Activated T-helper 2 cell treated with anti-CD3 and anti-CD28 coated beads, Interferon-gamma antibody, Interleukin-2, Interleukin-4, amounts not matched to agents 10 μg/mL and 5 μg/mL and 100 μg/mL, durations not matched to agents 14 hours and 24 hours and 36 hours (primary cell): ENCODE measurements at places on chromosomes 3 and 15.
A peak's percentile ranks its signal among the peaks of the same experiment; 100 is the strongest.

DNA sequence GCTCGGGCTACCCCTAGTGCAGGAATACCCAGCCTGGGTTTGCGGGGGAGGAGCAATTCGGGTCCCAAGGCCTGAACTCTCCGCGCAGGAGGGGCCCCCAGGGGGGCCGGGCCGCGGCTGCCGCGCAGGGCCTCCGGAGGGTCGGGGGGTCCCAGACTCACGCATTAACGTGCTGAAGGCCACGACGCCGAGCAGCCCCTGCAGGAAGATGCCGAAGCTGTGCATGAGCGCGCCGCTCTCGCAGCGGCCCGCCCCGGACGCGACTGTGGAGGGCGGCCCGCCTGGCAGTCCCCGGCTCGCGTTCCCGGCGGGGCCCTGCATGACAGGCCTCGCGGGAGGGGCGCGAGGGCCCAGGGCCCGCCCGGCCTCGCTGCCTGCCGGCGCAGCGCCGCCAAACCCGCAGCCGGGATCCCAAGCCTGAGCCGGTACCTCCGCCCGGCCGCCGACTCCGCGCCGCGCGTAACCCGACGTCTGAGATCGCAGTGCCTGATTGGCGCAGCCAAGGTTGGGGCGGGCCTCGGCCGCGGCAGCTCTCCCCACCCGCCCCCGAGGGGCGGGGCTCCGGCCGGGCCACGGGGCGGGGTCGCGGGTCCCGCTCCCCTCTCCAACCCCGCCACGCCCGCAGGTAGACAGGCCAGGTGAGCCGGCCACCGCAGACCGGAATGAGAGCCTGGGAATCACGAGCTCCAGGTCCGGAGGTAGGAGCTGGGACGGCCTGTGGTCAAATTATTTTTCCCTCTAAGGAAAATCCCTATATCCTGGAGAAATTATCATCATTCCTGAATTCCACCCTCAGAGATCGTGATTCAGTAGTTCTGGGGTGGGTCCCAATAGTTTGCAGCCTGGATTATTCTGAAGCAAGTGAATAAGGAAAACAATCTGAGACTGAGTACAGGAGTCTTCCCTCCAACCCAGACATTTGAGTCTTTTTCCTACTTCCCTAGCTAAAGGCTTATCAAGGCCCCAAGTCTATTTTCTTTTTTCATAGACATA, at the start of gene STIMATE:
Gene STIMATE (minus strand): TSS at position 419 of the 993 bp plus-strand sequence. CDS start 98 bp downstream, at position 321.
- DNase-seq, result peak; percentile 85

DNA sequence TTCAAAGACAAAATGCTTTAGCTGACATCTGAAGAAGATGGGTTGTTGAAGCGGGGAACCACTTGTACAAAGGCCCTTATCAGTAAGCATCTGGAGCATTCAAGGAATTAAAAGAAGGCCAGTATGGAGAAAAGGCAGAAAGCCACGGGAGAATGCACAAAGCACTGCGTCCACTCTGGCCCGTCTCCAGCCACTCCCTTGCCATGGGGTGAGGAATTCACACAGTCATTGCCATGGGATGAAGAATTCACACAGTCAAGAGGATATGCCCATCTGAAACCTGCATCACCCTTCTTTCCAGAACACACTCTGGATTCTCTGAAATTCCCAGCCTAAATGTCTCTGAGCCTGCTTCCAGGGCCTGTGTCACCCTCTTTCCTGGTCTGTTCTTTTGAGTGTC, 26.7 kb upstream of the STAG1 start:
- DNase-seq, result no peak

- DNase-seq, result no peak
Observed at GRCh38 chr3:1929788-1930414, 168.8 kb upstream of the CNTN4 start.

- DNase-seq, result no peak
Observed at GRCh38 chr3:38576526-38577370, 72.7 kb downstream of the SCN5A start.

DNA sequence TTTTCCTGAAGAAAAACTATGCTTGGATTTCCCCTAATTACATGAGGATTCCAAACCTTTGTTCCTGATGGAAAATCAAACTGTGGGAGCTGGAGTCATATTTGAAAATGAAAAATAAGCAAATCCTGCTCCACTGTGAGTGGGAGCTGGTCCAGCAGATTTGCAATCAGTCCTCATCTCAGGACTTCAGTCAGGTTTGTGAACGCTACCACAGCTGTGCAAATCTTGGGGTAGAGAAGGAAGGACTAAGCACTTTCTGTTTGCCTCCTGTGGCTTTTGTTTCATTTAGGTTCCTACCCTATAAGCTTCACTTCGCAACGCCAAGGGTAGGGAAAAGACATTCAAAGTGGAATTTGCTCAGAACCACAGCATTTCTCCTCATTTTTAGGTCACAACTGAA, 238.2 kb downstream of the TUSC7 start:
- DNase-seq, result no peak

DNA sequence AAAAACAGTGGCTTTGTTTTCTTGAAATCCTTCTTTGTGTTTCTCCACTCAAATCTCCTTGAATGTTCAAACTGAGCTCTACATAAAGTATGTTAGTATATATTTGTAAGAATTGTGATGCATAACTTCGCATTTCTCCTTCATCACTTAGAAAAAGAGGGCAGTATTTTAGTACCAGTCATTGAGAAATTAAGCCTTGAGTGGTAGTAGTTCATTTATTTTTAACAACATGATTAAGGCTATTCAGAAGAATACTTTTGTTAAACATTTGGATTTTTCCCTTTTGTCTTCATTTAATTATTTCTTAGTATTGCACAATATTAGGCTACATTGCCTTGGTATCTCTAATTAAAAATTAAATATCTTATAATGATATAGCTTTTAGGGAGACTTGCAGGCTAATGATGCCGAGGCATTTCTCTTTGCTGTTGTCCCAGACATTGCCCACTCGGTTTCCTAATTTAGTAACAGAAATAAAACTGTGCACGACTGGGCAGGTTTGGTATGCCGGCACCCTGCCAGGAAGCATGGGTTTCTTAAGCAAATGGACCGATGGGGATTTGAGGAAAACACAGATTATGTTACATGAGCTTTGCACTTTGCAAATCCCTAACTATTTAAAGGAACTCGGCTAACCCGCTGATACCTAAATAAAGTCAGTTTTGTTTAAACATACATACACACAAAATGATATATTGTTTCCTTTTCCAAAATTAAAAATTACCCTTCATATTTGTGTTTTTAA, 54.7 kb downstream of the LRRC28 start:
- no peak for DNase-seq

DNA sequence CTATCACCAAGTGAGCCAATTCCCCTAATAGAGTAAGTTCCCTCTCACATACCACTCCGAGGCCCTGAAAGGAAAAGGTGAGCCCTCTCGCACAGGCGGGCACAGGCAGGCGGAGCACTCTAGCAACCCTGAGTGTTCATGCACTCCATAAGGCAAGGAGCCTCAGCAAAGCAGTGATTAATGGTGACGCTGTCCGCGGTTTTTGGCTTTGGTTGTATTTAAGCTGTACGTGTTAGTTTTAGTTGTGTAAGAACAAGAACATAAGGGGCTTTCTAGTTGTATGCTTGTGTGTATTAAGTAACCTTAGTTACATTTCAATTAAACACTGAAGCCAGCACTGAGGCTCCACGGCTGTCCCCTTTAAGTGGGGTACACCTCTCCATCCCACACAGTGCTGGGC, 33.1 kb downstream of the KLHL25 start:
- no peak for DNase-seq

DNA sequence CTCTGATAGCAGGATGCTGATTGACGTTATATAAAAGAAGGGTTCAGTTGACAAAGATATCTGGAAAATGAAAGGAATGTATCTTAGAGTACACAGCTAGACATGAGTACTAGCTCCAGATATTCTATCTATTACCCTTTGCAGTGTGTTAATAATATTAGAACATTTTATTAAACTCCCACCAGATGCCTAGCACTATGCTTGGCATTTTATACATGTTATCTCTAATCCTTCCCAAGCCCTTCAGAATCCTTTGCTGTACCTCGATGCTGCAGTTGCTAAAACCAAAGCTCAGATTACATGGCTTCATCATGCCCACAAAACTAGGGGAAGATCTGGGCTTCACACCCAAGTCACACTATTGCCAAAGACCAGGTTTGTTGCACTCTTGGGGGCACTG, 350.1 kb upstream of the AZI2 start:
- no peak for DNase-seq

GRCh38 chr3:122496508-122496907, 18.2 kb downstream of the KPNA1 start:
- DNase-seq, result no peak

DNA sequence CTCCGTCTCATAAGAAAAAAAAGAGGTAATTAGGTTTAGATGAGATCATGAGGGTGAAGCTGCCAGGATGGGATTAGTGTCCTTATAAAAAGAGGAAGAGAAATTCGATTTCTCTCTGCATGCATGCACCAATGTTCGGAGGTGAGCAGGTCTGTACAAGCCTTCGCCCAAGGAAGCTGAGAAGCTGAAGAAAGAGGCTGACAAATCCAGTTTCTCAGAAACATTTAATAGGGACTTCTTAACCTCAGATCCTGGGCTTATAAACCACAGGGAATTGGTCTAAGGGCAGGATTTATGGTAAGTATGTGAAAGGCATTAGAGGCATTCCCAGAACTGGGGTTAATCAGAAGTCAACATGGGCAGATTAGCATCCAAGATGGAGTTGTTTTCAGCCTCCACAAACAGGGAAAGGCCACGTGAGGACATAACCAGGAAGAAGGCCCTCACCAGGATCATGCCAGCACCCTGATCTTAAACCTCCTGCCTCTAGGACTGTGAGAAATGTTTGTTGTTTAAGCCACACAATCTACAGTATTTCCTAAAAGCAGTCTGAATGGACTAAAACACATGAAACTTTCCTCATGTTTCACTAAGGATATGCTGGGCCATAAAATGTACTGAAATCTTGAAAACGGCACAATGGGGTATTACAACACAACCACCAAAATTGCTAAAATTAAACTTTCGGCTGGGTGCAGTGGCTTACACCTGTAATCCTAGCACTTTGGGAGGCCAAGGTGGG, 11.3 kb downstream of the SHISA5 start:
- DNase-seq, result no peak

GRCh38 chr15:53437985-53438841, 321.2 kb downstream of the WDR72 start:
- DNase-seq, result no peak

GRCh38 chr15:90306560-90306959, 41.1 kb downstream of the NGRN start:
- peak; percentile 25 for DNase-seq

- no peak for DNase-seq
Observed at GRCh38 chr15:68447976-68448755, 16.2 kb upstream of the ITGA11 start.

DNA sequence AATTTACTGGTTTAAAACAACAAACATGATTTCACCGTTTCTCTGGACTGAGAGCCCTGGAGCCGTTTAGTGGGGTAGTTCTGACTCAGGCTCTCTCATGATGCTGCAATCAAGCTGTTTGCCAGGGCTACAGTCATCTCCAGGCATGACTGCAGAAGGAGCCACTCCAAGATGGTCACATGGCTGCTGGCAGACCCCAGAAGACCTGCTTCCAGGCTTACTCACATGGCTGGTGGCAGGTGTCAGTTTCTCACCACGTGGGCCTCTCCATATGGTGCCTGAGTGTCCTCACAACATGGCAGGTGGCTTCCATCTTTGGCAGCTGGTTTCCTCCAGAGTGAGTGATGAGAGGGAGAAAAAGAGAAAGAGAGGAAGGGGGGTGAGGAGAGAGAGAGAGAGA, 378.3 kb upstream of the RGMA start:
- no peak for DNase-seq

- DNase-seq, result no peak
Observed at GRCh38 chr15:41487802-41488201, 5.9 kb upstream of the ITPKA start.

DNA sequence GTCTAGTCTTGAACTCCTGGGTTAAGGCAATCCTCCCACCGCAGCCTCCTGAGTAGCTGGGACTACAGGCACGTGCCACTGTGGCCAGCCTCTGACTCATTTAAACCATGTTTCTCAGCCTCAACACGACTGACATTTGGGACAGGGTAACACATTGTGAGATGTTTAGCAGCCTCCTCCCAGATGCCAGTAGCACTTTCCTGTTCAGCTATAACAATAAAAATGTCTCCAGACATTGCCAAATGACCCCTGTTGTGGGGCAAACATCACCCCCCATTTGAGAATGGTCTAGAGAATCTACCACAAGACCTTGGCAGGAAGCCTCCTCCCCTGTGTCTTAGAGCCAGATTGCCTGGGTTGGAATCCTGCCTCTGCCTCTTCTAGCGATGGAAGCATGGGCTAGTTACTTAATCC, 8.4 kb downstream of the TMEM40 start:
- DNase-seq, result no peak

DNA sequence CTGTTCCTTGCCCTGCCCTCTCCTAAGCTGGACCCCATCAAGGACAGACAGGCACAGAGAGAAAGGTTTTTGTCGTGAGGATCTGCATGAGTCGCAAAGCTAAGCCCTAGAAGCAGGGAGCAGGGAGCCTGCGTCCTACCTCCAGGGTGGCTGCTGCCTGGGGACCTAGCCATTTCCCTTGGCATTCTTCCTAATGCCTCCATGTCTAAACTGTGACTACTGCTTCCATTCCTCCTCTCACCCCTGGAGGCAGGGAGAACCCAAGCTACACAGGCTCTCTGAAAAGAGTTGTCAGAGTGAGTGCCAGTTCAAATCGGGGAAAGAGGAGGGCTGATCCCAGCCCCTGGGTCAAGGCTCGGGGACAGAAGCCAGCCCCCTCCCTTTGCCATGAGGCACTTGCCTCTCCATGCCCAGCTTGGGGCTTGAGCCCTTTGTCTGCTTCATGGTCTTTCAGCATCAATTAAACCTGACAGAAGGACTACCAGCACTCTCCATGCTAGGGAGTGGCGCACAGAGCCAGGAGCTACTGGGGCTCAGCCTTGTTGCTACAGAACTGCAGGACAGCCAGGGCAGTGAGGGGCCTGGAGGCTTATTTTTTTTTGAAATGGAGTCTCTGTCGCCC, 2.4 kb downstream of the GCHFR start:
- no peak for DNase-seq

GRCh38 chr3:120274739-120275167, 10.3 kb downstream of the GPR156 start:
- no peak for DNase-seq

- DNase-seq, result no peak
Observed at GRCh38 chr3:168976969-168977368, 686.5 kb downstream of the MECOM start.

DNA sequence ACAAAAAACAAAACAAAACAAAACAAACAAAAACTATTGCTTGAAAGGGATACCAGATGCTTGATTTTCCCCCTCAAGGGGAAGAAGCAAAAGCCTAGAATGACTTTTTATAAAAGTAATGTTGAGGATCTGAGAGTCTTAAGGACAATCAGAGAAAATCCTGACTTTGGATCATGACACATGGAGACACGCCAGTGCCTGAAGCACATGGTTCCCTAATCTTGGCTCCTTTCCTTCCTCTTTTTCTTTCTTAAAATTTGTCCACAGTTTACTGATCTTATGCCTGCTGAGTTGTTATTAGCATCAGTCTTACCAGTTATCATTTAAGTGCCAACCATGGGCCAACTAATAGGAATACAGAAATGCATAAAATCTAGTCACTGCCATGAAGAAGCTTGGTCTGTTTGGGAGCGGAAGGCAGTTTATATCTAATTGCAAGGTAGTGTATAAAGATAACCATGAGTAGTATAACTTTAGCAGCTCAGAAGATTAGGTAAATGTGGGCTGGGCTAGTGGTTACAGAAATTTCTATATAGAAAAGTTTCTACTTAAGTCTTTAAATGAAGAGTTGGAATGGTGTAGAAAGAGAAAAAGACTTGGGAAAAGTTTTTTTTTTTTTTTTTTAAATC, 6.9 kb downstream of the GLCE start:
- DNase-seq, result no peak

- no peak for DNase-seq
Observed at GRCh38 chr15:70507772-70508371, 255.5 kb downstream of the UACA start.

GRCh38 chr15:31046759-31047359, 54.7 kb downstream of the TRPM1 start:
- no peak for DNase-seq
